ENCODE measurements at places on chromosomes 13 and 19.
A peak's percentile ranks its signal among the peaks of the same experiment; 100 is the strongest.

- DNase-seq: peak; percentile 6
These were observed 1487.0 kb upstream of the SLC10A2 start for GRCh38 chr13:104553186-104553585.

DNA sequence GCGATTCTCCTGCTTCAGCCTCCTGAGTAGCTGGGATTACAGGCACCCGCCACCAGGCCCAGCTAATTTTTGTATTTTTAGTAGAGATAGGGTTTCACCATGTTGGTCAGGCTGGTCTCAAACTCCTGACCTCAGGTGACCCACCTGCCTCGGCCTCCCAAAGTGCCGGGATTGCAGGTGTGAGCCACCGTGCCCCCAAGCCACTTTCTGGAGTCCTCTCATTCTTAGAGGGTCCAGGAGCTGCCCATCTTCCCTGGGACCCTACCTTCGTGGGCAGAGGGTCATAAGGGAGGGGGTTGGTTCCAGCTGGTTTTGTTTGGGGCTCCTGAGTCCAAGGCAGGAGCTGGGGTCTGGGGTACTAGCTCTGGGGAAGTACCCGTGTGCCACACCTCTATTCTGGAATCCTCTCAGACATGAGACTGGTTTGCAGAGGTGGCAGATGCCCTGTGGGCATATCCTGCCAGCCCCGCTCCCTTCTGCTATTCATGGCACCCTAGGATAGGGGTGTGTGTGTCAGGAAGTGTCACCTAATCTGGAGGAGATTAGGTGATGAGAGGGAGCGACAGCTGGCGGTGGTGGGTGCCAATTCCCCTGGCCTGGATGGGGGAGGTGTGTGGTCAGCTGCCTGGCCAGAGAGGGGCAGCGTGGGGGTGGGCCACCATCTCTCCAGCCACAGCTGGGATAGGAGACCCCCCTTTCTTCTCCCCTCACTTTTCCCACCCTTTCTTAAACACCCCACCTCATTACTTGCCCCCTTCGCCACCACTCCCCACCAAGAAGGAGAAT, 2.1 kb downstream of the PRMT1 start:
- no peak for DNase-seq

DNA sequence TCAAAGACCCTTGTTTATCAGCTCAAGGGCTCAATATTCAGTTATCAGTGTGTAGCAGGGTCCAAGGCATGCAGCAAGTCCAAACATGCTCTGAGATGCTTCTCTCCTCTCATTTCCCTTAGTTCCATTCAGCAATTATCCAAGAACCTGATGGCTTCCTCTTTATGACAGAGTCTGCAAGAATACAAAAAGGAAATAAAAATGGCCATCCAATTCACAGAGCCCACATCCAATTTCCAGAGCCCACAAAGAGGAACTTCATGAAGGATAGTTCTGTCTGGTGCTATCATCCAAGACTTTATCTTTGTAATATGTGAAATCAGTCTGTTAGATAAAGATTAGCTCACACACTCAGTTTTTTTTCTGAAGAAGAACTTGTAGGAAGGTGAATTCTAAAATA, 217.2 kb downstream of the LACC1 start:
- no peak for DNase-seq

GRCh38 chr19:455851-456546, 4.8 kb downstream of the SHC2 start:
- DNase-seq: no peak

DNA sequence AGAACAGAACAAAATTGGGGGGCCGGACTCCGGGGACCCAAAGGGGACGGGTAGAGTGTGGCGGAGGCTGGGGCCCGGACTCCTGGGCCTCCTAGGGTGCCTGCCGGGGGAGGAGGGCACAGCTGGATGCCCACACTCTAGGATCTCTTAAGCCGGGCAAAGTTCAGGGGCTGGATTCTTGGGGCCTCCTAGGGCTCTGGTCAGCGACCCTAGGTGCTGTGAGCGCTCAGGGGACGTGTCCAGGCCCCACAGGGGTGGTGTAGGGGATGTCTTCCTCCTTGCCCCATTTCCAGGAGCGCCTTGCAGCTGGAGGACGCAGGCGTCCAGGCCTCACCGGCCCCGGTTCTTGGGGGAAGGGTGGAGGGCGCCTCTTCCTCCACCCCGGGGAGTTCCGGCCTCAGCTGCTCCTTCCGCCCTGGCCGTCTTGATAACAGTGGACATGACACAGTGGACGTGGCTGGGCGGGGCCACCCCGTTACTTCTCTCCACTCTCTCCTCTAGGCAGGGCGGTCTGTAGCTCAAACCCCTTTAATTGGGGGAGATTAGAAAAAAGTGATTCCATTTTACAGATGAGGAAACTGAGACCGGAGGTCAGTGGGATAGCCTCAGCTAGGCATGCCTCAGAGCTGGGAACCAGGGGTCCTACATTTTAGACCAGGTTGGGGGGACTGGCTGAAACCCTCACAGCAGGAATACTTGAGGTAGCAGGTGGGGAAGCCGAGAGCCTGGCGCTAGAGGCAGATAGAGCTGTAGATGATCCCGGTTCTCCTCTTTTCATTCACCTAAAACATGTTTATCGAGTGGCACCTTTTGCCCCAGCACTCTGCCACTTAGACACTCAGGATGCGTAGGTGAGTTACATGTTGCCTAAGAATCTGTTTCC, 705 bp downstream of the STXBP2 start:
- peak; percentile 57 for DNase-seq

DNA sequence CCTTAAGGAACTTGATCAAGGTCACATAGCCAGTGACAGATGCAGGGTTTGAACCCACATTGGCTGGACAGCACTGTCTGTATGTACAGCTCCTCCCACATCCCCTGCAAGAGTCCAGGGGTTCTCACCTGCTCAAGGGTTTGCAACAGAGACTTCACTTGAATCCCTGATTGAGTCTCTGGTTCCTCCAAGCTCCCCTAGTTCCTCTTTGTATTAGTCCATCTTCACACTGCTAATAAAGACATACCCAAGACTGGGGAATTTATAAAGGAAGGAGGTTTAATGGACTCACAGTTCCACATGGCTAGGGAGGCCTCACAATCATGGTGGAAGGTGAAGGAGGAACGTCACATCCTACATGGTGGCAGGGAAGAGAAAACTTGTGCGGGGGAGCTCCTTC, 72.8 kb upstream of the CLDN10 start:
- no peak for DNase-seq

DNA sequence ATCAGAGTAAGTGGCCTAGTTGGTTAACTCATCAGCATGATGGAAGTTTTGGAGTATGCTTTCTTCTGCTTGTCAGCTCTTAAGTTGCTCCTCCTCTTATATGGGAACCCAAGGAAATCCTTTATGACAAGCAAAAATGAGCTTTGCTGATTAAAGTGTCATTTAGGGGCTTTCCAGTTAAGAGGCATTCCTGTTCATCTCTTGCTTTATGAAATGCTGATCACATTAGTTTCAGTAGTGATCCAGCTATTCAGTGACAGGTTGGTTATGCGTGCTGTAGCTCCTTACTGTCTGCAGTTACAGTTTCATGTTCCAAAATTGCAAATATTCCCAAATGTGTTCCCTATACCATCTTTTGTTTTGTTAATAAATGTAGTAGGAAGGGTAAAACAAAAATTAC, 146.6 kb downstream of the CDK8 start:
- DNase-seq: no peak

DNA sequence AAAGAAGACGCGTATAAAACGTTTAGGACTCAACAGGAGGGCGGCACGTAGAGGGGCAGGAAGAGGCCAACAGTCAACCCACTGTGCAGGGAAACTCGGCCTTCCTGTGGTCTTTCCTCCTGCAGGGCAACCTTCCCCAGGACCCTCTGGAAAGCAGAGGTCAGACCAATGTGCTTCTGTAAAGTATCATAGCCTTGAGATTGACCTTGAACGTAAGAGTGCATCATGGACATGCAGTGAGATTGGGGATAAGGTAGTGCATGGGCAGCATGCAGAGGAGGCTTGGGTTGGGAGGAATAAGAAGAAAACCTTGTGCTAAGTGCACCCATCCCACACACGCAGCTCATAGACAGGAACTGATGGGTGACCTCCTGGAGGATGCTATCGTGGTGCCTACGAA, 34.0 kb upstream of the ZNF507 start:
- DNase-seq: no peak

DNA sequence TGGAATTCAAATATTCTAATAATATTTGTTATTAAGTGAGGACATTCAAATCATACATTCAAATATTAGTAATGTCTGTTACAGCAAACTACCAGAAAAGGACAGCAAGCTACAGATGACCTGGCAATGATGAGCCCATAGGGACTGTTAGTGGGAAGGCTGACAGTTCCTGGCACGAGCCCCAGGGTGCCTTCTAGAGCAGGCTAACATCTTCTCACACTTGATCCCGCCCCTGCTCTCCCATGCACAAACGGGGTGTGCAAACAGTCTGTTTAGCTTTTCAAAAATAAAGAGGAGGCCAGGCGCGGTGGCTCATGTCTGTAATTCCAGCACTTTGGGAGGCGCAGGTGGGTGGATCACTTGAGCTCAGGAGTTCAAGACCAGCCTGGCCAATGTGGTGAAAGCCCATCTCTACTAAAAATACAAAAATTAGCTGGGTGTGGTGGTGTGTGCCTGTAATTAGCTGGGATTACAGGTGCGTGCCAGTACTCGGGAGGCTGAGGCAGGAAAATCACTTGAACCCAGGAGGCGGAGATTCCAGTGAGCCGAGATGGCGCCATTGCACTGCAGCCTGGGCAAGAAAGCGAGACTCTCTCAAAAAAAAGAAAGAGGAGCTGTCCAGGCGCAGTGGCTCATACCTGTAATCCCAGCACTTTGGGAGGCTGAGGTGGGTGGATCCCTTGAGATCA, 9.6 kb upstream of the GARRE1 start:
- no peak for DNase-seq

DNA sequence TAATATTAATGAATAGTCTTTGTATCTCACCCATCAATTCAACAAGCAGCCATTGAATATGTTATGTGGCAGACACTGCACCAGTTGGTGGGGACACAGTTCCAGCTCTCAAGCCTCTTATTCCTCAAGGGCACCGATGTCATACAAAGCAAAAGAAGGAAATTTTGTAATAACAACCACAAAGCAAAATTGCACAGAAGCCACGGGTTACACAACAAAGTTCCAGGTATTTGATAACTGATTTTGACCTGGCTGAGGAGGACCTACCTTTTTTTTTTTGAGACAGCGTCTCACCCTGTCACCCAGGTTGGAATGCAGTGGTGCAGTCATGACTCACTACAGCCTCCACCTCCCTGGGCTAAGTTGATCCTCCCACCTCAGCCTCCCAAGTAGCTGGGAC, 266.7 kb downstream of the FOXO1 start:
- DNase-seq: no peak

DNA sequence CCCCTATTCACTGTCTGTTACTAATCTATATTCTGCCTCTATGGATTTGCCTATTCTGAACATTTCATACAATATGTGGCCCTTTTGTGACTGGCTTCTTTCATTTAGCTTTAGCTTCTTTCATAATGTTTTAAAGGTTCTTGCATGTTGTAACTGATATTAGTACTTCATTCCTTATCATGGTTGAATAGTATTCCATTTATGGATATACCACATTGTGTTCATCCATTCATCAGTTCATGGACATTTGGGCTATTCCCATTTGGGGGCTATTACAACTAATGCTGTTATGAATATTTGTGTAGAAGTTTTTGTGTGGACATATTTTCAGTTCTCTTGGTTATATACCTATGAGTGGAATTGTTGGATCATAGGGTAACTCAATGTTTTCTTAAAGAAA, 44.4 kb upstream of the TDRD3 start:
- DNase-seq: no peak

GRCh38 chr13:75685239-75685697, 49.1 kb downstream of the LMO7 start:
- DNase-seq: peak; percentile 94

DNA sequence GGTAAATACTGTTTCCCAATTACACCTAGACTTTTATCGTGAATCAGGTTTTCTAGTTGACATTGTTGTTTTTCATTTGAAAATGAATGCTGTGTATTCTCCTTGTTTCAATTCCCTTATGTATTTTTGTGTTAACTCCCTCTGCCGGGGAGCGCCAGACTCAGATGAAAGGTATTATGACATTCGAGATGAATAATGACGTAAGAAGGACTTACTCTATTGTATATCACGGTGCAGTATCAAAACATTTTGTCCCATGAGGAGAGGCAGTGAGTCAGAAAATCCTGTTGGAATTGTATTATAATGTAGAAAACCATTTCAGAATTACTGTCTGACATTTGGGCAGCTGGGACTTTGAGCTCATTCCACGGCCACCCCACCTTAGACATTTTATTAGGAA, 61.6 kb downstream of the LRCH1 start:
- DNase-seq: peak; percentile 88

GRCh38 chr19:17282488-17283125, 906 bp downstream of the ANKLE1 start:
- DNase-seq: peak; percentile 59

- DNase-seq: no peak
These were observed 576 bp downstream of the DOT1L start for GRCh38 chr19:2164020-2164998.

DNA sequence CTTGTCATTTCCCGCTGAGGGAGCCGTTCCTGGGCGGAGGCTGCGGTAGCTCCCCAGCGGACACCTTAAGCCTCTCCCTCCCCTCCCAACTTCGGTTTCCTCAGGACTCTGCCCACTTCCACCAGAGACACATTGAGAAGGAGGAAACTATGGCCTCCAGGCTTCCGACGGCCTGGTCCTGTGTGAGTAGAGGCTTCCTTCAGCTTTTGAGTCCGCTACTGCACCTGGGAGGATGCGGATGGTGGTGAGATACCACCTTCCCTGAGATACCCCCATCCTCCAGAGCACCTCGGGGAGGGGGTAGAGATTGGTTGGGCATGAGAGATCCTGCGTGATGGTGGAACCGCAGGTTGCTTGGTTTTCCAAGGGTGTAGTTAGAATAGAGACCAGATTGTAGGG, 955 bp downstream of the ZNF274 start:
- no peak for DNase-seq

DNA sequence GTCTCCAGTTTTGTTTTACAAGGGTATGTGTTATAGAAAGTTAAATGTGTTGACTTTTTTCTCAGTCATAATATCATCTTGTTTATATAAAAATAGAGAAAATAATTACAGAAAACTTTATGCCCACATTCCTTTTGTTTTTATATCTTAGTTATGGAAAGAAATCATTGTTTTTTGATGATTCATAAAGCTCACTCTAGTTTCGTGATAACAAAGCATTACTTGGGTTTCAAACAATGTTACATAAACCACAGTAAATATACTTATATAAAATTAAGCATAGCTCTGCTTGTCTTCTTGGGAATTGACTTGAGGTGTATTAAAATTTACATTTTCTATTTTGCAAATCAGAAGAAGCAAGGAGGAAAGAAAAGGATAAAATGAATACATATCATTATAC, 111.8 kb downstream of the SGCG start:
- DNase-seq: peak; percentile 51

DNA sequence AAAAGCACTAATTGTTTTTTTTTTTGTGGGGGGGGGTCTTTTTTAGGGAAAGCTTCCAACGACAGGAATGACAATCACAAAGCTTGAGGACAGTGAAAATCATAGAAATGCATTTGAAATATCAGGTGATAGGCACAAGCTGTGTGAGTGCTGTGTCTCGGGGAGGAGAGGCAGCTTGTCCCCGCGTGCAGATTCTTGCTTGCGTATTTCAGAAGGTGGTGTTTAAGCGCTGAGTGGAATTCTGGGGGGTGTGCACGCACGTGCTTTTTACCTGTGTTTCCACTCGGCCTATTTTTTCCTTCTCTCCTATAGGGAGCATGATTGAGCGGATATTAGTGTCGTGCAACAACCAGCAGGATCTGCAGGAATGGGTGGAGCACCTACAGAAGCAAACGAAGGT, 40.2 kb upstream of the TEX29 start:
- no peak for DNase-seq

Measured in amniotic epithelial cell (primary cell).